Activated T-cell treated with anti-CD3 and anti-CD28 coated beads for 1 hour (primary cell): ENCODE measurements at places on chromosomes 2 and 18.

DNA sequence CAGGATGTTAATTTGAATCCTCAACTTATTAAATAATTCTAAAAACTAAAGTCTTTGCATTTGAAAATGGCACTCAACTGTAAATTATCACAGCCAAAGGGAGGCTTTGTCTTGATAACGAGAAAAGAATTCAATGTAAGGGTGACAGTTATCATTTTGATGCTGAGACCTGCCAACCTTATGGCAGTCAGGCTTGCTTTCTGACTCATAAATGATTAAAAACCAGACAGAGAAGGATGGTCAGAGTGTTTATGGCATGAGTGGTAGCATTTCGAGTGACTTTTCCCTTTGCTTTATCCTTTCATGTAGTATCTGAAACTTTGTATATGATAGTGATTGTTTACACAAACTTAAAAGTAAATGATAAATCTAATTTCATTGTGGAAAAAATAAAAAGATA, 53.9 kb upstream of the EPC2 start:
- no peak for DNase-seq

DNA sequence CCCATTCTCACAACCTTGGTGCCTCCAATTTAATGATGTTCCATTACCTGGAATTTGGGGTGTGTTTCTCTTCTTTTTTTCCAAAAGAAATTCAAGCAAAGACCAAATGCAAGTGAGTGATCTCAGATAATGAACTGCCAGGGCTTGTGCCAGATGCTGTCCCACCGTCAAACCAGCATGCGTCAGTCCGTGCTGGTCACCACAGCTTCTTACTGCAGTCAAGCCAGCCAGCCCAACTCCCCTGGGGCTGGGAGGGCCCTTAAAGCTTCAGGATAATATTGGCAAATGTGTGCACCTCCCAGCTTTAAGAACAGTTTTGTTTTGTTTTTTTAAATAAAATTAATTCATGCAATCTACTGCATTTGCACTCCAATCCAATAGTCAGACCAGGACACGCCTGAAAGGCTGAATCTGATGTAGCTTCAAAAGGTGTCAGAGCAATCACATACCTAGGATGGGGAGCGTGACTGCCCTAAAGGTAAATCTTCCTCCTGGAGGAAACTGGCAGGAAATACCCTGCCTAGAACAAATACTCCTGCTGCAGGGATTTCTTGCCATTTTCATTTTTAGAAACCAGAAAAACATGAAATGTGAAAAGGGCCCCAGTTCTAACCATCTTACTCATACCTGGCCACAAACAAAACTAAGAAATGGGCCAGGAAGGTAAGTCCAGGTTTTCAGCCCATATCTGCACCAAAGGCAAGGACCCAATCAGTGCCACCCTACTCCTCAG, 26.8 kb upstream of the SP3 start:
- no peak for DNase-seq

DNA sequence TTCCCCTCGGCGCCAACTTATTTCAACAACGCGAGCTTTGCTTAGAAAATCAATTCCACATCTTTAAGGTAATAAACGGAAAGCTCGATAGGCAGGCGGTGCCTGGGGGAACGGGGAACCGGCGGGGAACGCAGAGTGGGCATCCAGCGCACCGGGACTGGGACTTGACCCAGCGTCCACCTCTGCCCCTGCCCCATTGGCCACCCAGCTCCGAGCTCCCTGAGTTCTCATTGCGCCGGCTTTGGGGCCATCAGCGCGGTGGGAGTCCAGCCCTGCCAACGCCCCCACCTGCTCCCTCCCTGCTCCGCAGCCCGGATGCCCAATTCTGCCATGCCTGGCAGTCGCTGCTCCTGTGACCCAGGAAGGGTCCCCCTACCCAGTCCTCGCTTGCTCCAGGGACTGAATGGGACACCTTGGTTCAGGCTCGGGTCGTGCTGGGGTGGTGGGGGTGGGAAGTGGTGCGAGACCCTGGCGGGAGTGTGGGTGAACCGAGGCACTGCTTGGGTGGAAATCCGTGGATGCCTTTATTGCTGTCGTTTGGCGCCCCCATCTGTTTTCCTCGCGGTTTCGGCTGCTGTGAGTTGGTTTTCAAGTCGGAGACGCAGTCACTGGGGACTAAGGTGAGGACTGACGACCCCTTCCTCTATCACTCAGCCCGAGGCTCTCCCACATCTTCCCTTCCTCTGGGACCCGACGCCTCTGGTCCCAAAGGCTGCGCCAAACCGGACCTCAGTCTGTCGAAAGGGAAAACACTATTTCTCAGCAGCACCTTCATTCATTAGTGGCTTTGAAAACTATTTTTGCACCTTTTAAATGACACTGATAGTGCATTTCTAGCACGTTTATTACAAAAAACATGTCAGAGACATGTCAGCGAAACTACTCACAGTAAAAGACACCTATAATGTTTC, 2.4 kb upstream of the EVX2 start:
- no peak for DNase-seq

GRCh38 chr2:9778012-9778411, 65.3 kb upstream of the TAF1B start:
- DNase-seq = no peak

- no peak for DNase-seq
Measured at GRCh38 chr18:63346480-63347183, 20.4 kb downstream of the KDSR start.

GRCh38 chr2:109450574-109451273, 163.0 kb downstream of the SEPTIN10 start:
- no peak for DNase-seq

DNA sequence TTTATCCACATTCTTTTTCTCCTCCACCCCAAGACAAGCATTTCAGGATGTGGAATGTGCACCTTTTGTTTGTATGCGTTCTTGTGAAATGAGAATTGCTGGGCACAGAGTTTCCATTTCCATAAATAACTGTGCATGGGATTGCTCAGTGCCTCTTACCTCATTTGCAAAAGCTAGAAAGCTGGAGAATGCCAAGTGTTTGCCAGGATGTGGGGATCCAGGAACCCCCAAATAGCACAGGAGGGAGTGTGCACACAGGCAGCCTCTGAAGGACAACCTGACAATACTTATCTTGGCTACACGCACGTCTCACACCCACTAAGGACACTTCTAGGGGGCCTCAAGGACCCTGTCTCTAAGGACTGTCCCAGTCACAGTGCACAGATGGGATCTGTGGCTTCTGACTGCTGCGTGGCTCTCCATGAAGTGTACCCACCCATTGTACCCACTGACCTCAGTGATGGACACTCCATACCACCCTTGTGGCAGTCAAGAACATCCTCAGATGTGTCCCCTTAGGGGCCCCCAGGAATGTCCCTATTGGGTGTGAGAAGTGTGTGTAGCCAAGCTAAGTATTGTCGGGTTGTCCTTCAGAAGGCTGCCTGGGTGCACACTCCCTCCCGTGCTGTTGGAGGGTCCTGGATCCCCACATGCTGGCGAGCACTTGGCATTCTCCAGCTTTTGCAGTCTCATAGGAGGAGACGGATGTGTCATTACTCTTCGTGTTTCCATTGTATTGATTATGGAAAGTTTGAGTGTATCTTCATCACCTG, 38.4 kb downstream of the CAPN13 start:
- no peak for DNase-seq

GRCh38 chr2:100803334-100803733, 16.6 kb upstream of the NPAS2 start:
- no peak for DNase-seq

- no peak for DNase-seq
Measured at GRCh38 chr18:36593001-36593400, 235.8 kb downstream of the TPGS2 start.

DNA sequence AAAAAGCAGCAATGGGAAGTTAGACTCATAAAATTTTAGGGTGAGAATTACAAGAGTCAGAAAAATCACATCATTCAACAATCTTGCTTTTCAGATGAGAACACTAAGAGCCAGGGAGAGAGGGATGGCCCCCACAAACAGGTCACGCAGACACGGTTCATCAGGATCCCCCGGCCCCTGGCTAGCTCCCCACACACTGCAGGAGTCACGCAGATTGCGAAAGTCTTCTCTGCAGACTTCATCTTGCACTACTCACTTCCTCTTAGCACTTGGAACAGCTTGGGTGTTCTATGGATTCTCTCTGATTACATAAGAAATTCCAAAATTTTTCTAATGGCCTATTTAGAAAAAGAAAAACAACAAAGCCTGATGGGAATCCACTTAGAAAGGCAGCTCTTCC, 21.6 kb upstream of the SULT1C2 start:
- no peak for DNase-seq

DNA sequence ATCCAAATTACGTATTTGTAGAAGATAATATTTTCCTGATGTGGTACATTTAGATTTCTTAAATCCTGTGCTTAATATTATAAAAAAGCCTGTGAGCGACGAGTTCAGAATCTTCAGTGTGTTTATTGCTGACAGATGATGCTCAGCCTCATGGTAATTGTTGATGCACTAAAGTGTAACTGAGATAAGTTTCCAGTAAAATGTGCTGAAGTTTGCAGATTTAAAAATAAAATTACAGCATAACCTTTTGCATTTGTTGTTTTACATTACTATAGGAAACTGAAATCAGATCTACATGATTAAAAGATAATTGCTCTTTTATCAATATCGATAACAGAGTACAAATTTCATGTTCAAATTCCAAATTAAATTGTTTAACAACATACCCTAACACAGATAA, 307.6 kb downstream of the FIGN start:
- DNase-seq = no peak

DNA sequence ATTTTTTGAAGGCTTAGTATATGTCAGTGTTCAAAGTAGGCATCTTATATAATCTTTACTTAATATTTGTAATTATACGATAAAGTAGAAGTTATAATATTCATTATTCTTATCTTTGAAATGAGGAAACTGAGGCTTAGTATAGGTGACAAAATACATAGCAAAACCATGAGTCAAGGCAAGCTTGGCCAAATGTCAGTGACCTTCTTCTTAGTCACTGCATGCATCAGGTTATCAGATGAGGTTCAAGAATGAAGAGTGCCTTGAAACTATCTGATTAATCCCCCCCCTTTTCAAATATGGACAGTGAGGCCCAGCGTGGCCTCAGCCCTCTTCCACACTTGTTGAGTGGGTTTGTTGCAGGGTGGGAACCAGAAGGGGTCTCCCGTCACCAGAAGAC, 59.3 kb downstream of the PMAIP1 start:
- no peak for DNase-seq

GRCh38 chr2:152241948-152242729, 66.6 kb upstream of the STAM2 start:
- DNase-seq = no peak

GRCh38 chr2:203045867-203046266, 31.2 kb downstream of the NBEAL1 start:
- no peak for DNase-seq
